ENCODE measurements at places on chromosomes 3 and 15.

DNA sequence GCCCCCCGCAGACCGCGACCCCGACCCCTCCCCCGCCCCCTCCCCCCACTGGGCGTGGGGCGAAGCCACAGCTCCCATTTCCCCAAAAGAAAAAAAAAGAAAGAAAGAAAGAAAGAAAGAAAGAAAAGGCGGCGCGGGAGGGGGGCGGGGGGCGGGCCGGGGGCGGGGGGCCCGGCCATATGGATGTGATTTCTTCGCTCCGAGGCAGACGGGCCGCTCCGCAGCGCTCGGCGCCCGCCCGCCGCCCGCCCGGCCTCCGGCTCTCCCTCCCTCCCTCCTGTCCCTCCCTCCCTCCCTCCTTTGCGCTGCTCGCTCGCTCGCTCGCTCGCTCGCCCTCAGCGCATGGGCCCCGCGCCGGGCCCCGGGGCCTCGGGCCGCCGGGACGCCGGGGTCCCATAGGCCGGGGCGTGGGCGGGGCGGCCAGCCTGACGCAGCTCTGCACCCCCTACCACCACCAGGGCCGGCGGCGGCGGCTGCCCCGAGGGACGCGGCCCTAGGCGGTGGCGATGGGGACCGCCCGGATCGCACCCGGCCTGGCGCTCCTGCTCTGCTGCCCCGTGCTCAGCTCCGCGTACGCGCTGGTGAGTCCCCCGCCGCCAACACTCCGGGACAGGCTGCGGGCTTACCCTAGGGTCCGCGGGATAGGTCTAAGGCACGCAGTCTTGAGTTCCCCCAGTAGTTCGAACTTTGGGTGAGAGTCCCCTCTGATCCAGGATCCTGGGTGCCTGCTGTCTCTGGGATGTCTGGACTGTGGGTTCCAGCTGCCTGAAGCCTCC is 5.7 kb downstream of the PTH1R start:
- DNase-seq: no peak

DNA sequence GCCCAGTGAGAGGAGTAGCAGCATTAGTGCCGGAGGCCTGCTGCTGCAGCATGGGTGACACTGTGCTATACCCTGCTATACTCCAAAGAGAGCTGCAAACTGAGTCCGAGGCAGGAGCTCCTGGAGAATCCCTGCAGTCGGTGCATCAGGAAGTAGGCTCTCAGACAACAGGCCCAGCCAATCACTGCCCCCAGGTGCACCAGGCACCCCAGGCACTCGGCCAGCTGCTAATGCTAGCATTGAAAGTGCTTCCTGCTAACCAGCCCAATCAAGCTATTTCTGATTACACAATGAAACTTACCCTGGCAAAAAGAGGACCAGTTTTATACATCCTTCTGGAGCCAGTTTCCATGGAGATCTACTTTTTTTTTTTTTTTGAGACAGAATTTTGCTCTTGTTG is 45.6 kb upstream of the IREB2 start:
- DNase-seq: no peak

DNA sequence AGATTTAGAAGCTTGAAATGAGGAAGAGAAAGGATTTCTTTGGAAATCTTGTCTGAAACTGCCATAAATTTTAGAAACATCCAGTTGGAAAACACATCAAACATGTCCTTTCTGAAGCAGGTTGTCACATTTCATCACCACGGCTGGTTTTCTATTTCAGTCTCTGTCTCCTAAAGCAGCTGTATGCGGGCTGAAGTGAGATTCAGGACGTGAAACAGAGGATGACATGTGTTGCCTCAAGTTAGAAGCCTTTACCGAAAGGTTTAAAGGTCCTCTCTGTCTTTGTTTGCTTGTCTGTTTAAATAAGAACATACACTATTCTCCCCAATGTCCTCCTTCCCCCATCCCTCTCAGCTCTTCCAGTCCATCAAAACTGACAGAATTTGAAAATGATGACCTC is 141.9 kb downstream of the SQOR start:
- no peak for DNase-seq

DNA sequence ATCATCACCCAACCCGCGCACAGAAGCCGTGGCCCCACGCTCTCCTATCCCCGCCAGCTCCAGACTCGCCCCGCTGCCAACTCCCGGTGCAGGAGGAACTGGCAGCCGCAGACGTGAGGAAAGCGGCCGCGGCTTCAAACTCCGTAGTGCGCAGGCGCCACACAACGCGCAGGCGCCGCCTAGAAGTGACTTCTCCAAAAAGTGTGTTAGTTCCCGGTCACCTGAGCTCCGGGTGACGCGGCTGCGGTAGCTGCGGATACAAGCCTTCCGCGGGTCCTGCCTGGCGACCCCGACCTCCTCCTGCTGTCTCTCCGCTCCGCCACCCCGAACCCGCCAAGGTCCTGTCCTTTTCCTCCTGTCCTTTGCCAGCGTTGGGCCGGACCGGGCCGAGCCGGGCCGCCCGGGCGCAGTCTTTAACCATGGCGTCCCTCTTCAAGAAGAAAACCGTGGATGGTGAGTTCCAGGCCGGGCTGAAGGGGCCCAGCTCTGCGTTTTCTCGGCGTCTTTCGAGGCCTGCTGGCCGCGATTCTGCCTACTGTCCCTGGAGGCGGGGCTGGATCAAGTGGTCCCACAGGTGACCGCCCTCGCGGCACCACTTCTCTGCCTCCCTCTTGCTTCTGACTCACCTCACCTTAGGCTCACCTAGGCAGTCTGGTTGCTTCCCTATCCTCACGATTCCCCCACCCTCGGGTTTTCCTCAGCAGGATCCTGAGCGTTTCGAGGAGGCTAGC is at the start of gene CHMP2B:
Gene CHMP2B (plus strand): TSS at position 206 of the 731 bp plus-strand sequence. CDS start 214 bp downstream, at position 420.
- DNase-seq: peak; percentile 15

- DNase-seq: no peak
Measured at GRCh38 chr3:11212299-11212608, 58.0 kb downstream of the HRH1 start.

DNA sequence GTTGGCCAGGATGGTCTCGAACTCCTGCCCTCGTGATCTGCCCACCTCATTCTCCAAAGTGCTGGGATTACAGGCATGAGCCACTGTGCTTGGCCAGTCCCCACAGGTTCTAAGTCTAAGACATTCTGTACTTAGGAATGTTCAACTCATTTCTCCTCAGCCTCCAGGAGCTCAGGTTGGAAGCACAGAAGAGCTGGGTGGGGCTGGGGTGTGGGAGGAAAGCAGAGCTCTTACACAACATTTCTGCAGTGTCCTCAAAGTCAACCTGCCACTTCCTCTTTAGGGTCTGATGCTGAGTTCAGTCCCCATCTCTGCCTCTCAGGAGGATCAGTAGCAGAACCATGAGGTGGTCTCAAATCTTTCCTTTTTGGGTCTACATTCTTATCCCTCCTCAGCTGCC is 75.5 kb downstream of the MRPL46 start:
- no peak for DNase-seq

DNA sequence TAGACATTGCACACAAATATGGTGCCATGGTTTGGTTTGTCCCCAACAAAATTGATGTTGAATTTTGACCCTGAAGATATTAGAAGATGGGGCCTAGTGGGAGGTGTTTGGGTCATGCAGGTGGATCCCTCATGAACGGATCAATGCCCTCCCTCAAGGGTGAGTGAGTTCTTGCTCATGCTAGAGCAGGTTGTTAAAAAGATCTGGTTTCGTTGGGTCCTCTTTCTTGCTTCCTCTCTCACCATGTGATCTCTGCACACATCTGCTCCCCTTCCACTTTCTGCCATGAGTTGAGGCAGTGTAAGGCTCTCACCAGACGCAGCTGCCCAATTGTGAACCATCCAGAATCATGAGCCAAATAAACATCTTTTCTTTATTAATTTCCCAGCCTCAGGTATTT is 87.8 kb upstream of the MDFIC2 start:
- DNase-seq: no peak

DNA sequence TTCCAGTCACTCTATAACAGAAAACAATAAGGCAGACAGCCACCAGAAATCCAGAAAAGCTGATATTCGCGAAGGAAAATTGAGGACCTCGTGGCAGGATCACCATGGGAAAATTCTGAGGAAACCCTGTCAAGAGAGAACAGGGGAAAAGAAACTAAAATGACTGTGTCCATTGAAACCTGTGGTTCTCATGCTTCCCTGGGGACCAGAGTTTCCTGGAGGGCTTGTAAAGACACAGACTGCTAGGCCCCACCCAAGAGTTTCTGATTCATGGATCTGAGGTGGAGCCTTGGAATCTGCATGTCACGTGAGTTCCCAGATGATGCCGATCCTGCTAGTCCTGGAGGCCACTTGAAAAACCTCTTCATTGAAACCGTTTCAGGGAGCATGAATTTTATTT is 420.5 kb downstream of the EPHB1 start:
- DNase-seq: no peak

- no peak for DNase-seq
Measured at GRCh38 chr15:51051776-51052175, 42.9 kb downstream of the TNFAIP8L3 start.

GRCh38 chr15:74584779-74585178 is 30.9 kb upstream of the CLK3 start:
- DNase-seq: no peak

DNA sequence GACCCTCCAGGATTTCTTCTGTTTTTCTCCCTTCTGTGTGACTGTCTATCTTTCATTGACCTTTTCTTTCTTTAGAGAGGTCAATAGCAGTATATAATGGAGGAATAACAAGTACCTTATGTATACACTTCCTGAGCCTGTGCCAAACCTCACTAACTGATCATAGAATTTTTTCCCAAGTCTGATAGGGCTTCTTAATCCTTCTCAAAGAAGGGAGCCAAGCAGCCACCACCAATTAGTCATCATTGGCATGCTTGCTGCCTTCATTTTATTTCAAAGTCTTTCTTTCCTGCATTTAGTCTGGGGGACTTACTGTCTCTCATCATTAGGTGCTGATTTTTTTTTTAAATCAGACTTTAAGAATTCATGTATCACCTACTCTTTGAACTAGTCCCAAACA is 327.0 kb downstream of the FEZF2 start:
- DNase-seq: no peak

DNA sequence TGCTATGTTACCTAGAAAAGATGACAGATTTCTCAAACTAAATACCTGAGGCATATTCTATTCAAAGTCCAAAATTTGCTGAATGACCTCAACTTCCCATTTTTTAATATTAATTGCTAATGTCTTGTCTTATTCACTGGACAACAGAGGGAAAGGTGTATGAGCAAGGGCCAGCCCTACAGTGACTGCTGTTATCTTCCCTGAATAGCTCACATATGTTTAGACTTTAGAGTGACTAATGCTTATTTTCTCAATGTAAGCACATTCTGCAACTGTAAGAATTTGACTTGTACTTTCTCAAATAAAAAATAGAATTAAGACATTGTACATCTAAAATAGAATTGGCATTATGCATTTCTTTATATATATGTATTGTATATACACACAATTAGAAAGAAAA is 26.5 kb upstream of the AADACL2 start:
- no peak for DNase-seq

DNA sequence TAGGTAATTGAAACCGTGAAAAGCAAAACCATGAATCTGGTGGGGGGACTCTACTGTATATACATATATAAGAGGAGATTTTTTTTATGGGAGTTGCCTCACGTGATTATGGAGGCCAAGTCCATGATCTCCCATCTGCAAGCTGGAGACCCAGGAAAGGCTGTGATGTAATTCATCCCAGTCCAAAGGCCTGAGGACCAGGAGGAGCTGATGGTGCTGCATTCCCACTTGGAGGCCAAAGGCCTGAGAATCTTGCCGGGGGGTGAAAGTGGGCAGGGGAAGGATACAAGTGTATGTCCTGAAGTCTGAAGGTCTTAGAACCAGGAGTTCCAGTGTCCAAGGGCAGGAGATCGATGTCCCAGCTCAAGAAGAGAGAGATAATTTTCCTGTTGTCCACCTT is 37.1 kb upstream of the CEMIP start:
- no peak for DNase-seq

DNA sequence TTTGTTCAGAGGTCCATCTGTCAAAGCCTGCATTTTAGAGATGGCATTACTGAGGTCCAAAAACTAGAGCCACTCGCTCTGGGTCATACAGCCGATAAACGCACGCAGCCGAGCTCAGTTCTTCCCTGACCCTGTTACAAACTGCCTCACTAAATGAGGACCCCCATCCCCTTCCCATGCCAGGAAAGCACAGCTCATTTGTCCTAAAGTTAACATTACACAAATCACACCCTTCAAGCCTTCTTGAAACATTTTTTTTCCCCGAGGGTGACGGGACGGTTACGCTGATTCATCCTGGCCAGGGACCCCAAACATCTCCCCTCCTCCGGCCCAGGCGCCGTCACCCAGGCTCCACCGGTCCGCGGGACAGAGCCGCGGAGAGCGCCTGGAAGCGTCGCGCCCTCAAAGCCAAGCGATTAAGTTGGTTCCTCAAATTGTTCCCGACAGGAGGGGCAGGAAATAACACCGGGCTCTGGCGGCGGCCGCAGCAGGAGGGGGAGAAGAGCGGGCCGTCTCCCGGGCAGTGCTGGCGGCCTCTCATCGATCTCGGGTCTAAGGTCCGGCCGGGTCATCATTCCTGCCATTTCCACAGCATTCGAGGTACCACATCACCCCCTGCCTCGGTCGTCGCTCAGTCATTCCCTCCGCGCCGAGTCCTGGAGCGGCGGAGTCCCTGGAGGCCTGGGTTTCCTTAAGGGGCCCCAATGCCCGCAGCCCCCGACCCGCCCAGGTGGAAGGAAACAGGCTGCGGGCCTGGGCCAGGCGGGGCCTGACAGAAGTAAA is 619 bp upstream of the CMTM8 start:
- DNase-seq: no peak

- no peak for DNase-seq
Measured at GRCh38 chr3:188627652-188628051, 473.7 kb downstream of the LPP start.

DNA sequence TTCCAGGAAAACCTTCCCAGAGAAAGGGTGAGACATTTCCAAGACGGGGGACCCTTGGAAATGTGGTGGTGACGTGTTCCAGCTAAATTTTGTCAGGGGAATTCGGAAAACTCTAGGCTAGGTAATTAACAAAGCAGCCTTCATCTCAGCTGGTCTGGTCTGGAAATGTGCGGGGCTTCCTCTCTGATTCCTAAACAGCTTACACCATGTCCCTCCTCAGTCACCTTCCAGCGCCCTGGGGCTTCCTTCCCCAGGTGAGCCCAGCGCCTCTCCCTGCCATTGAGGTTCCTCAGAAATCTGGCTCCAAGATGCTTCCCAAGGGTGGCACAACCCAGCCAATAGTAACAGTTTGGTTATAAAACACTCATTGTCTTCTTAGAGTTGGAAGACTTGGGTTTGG is 571 bp downstream of the ACAD9 start:
- no peak for DNase-seq

GRCh38 chr3:46693892-46694226 is 380 bp upstream of the ALS2CL start:
- DNase-seq: no peak

DNA sequence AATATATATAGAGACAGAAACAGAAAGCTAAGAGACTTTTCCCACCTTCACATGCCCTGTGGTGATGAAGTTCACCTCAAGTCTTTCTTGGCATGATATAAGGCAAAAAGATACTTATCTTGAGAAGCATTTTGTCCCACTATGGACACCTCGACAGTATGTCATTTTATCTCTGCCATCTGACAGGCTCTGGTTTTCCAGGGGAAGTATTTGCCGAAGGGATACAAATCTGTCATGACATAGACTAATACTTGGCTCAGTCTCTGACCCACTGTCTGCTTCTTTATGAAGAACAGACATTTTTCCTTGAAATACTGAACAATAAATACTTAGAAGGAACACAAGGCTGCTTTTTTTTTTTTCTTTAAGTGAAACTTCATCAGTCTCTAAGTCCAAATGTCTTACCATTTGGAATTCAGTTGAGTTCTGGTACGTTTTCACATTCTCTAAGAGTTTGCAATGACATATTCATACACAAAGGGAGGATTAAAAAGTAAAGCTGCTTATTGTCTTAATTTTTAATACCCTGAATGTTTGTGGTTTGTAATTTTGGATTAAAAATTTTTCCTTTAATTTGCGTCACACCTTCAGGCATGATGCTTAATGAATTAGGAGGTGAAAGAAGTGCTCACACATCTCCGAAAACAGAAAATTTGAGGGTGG is 87.8 kb upstream of the LMOD3 start:
- no peak for DNase-seq

All from DMS 273 treated with DMSO at 0.1 percent for 48 hours (cell line).